Stimulated activated CD8-positive, alpha-beta memory T cell treated with anti-CD3 and anti-CD28 coated beads, Interleukin-7, amount 100 ng/mL, for 4 hours (primary cell): ENCODE measurements at places on chromosomes 7 and 10.

DNA sequence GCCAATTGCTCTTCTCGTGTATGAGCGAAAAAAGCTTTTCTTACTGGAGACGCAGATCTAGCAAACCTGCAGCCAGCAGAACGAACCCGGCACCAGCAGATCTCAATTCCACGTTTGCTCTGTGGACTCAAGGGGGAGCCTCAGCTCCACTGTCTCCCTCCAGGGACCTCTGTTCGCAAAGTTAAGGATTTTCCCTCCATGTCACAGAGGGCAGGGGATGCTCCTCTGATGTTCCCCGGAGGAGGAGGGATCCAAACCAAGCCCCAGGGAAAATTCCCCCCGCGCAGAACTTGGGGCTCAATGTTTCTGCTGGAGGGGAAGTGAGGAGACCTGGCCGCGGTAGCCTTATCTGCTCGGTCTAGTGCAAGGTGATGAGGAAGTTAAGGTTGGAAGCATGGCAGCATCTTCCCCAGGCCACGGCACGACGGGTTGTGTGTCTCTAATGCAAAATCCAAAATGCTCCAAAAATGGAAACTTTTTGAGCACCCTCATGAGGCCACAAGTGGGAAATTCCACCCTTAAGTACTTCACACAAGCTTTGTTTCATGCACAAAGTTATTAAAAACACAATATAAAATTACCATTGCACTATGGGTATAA is 9.0 kb downstream of the IQCE start:
- DNase-seq = no peak

DNA sequence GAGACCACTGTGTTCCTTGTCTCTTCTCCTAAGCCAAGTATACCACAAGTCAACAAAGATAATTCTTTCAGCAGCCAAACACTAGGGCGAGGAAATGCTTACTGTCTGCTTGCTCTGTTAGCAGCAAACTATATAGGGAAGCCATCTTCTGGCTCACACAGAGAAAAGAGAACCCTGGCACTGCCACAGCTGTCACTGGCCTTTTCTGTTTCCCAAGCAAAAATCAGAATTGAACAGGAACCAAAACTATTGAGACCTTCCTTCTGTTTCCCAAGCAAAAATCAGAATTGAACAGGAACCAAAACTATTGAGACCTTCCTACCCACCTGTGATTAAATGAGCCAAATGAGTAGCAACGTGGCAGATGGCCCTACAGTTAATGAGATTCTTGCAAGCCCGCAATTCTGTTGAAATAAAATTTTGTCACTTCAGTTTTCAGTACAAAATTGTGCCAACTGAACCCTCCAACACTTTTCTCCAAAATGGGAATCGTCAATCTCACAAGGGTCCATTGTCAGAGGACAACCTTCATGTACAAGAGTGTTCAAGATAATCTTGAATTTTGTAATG is 54.5 kb downstream of the LRRTM3 start:
- no peak for DNase-seq

GRCh38 chr7:75536491-75536890 is 44.4 kb downstream of the SPDYE5 start:
- no peak for DNase-seq

- DNase-seq = no peak
Measured at GRCh38 chr7:130418306-130418705, 22.5 kb downstream of the CEP41 start.

- DNase-seq = no peak
Measured at GRCh38 chr7:87628780-87629569, 777 bp downstream of the RUNDC3B start.

- DNase-seq = no peak
Measured at GRCh38 chr10:15241306-15241705, 72.8 kb upstream of the NMT2 start.

- DNase-seq = no peak
Measured at GRCh38 chr10:3226960-3227744, 54.6 kb upstream of the PITRM1 start.
